ENCODE measurements at places on chromosomes 7 and 10. TPM values are rescaled to one million over a fixed set of nuclear protein-coding genes. Genes with fewer than 3 reads are reported as not detected.

PPP1R3C gene
- not detected for total RNA-seq

ANXA8L1 gene
- 0.86 TPM for total RNA-seq

SCIN gene
- total RNA-seq = 0.11 TPM

PVRIG gene
- 49.9 TPM for total RNA-seq

FZD1 gene
- total RNA-seq = 0.66 TPM
